Right cardiac atrium (tissue), 5 donors: ENCODE measurements at places on chromosomes 1 and 21. TPM values are rescaled to one million over a fixed set of nuclear protein-coding genes. Genes with fewer than 3 reads are reported as not detected.

- peak; percentile 91 for DNase-seq
Measured at GRCh38 chr1:158145173-158145719, 35.4 kb upstream of the CD1D start.

GRCh38 chr1:26285366-26286063 is 5.6 kb downstream of the SH3BGRL3 start:
- DNase-seq, result no peak

DNA sequence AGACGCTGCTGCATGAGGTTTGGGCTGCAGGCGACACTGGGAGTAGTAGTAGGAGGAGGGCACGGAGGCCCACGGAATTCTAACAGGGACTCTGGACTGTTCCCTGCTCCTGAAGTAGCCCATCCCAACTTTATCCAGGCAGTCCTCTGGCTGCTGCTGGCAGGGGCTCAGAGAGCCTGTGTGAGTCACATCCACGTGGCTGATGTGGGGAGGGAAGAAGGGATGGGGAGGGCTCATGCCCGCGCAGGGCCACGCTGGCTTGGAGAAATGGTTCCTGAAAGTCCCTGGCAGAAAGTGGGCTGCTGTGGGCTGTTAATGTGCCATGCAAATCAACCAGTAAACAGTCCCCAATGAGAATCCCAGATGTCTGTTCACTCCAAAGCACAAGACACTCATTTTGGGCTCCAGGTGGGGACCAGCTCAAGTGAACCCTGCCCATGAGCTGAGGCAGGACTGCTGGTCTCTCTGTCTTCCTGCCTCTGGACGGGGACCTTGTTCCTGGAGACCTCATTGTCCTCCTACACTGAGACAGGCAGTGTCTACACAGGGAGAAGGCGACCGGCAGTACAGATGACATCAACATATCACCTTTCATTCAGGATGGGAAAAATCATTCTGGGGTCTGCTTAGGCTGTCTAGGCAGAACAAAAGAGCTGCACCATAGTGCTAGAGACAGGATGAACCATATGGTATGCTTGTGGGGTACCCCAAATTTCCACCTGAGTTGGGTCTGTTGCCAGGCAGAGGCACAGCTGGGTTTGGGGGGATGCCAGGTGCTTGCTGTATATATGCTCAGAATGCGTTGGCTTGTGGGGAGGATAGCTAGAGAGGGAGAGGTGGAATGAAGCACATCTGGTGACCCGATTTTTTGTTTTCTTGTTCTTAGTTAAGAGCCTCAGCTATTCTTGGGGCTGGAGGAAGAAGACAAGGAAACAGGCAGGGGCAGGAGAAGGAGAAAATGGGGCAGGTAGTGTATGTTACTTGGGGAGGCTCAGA is 57.9 kb upstream of the FMOD start:
- peak; percentile 93 for DNase-seq

DNA sequence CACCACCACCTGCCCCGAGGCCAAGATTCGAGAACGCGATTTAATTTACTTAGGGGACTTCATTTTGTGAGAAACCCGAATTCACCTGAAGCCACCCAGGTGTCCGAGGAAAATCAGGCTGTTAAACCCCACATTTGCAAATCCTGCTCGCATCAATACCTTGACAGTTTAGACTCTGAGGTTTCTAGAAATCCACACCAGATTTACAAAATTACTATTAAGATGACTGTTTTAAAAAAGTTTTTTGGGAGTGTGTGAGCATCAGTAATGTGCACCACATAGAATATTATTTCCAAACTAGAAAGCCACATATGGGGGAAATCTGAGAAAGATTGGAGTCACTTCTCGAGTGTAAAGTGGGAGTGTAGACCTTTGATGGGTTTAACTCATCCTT is 685 bp downstream of the RIMKLA start:
- no peak for DNase-seq

Gene VHLL
- not detected for total RNA-seq
